ENCODE measurements at places on chromosomes 12 and 14. TPM values are rescaled to one million over a fixed set of nuclear protein-coding genes. Genes with fewer than 3 reads are reported as not detected.

- no peak for DNase-seq
Measured at GRCh38 chr12:53492188-53492587, 7.1 kb downstream of the MAP3K12 start.

- no peak for DNase-seq
Measured at GRCh38 chr12:5708371-5708770, 236.7 kb downstream of the ANO2 start.

DNA sequence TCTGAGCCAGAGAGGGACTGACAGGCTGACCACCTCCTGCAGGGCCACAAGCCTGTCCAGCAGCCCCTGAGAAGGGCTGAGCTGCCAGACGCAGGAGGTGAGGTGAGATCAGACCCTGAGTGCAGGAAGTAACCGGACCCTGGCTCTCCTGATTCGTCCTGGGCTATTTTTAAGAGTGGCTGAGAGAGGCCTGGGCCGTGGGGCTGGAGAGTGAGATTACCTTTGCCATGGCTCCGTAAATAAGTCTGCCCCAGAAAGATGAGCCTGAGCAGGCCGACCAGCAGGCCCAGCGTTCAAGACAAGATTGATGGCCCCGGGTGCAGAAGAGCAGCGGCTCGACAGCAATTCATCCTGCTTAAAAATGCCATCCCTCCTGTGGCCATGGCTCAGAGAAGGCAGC lies 54.2 kb downstream of the SPTB start:
- no peak for DNase-seq

GRCh38 chr14:72906316-72906715 lies 12.4 kb upstream of the DPF3 start:
- peak; percentile 49 for DNase-seq

GON7 gene
- 10.6 TPM for total RNA-seq

DNA sequence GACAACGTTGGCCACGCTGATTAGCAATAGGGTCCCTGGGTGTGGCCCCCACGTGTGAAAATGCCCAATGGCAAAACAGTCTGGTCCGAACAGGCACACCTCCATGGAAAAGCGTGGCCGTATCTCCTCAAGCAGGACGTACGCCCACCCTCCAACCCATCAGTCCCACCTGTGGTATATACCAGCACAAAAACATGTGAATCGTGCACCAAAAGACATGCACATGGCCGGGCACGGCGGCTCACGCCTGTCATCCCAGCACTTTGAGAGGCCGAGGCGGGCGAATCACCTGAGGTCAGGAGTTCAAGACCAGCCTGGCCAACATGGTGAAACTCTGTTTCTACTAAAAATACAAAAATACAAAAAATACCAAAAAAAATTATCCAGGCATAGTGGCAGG lies 14.9 kb upstream of the SFSWAP start:
- DNase-seq: no peak

GRCh38 chr14:68840454-68840853 lies 47.6 kb upstream of the ZFP36L1 start:
- DNase-seq: peak; percentile 50

DNA sequence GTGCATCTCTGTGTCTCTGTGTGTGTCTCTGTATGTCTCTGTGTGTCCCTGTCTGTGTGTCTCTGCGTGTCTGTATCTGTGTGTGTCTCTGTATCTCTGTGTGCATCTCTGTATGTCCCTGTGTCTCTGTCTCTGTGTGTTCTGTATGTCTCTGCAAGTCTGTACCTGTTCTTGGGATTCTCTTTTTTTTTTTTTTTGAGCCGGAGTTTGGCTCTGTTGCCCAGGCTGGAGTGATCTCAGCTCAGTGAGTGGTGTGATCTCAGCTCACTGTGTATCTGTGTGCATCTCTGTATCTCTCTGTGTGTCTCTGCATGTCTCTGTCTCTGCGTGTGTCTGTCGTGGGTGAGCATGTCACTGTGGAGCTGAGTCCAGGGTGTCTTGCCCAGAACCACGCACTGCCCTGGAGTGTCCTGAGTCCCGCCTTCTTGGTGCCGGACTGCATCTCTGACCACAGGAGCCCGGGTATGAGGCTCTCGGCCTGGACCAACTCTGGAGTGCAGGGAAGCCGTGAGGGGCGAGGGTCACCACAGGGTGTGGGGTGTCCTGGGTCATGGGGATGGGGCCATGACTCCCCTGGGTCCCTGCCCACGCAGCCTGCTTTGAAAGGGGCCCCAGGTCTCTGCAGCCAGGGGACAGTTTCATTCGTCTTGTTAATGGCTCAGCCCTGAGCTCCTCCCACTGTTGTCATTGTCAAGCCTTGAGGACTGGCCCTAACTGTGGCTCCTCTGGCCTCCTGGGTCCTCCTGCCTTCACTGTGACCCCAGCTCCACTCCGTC lies 11.8 kb downstream of the MYL2 start:
- DNase-seq: no peak

LPAR5 gene
- not detected for total RNA-seq

DNA sequence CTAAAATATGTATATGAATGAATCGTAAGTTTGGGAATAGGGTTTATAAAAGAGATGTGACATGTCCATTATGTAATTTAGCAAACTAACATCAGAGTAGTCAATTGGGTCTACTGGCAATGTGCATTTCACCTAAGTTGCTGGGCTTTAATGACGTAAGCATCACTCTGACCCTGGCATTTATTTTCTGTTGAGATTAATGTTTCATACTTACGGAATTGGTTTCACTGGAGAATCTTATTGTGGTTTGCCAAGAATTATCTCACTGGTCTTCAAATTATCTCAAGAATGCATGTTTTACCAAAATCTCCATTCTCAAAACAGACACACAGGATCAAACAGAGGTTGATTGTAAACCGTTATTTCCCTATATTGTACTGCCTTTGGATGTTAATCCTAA lies 437.1 kb downstream of the NPAS3 start:
- peak; percentile 39 for DNase-seq

- DNase-seq: no peak
Measured at GRCh38 chr12:54134850-54135249, 53.9 kb downstream of the SMUG1 start.

GRCh38 chr14:74712499-74713394 lies at the start of the genes AREL1 and FCF1:
AREL1 (minus strand) TSS chr14:74713080; CDS start chr14:74685615, 27,465 bp downstream.
FCF1 (plus strand) TSS chr14:74713144; CDS start chr14:74713198, 54 bp downstream.
- peak; percentile 92 for DNase-seq

GRCh38 chr12:73383584-73384222 lies 1111.5 kb downstream of the TRHDE start:
- no peak for DNase-seq

IL22 gene
- total RNA-seq: not detected

DNA sequence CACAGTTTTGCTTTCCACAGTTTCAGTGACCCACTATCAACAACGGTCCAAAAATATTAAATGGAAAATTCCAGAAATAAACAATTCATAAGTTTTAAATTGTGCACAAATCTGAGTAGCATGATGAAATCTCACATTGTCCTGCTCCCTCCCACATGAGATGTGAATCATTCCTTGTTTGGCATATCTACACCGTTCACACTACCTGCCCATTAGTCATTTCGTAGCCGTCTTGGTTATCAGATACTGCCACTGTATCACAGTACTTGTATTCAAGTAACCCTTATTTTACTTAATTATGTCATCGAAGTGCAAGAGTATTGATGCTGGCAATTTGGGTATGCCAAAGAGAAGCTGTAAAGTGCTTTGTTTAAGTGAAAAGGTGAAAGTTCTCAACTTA lies 145.3 kb downstream of the SLC5A8 start:
- no peak for DNase-seq

C12orf54 gene
- not detected for total RNA-seq

- no peak for DNase-seq
Measured at GRCh38 chr12:42663621-42664020, 74.1 kb upstream of the PRICKLE1 start.

GRCh38 chr14:76884853-76885276 lies 58.7 kb downstream of the LRRC74A start:
- no peak for DNase-seq

SSPN gene
- 11.6 TPM for total RNA-seq

ZC2HC1C gene
- 0.64 TPM for total RNA-seq

DNA sequence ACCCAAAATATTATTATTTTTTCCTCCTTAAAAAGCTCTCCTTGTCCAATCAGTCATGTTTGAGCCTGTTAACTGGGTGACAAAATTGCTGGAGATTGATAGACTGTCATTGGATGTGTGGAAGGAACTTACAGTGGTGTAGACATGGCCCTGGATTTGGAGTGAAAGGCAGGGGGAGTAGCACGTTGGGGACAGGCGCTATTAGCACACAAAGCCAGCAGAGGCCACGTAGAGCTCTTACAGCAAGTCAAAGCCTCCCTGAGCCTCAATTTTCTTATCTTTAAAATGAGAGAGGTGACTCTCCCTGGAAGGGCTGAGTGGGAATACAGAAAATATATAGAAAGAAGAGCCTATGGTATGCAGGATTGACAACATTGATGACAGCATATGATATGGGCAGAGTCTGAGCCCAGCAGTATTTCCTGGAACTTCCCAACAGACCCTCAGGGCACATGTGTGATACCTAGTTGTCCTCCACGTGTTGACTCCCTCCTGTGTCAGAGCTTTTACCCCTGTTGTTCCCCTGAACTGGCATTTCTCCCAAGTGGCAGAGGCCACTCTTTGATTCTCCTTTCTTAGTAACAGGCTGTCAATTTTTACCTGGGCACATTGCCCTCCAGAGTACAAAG lies 504.9 kb downstream of the VRK1 start:
- DNase-seq: no peak

GRCh38 chr12:49496417-49497360 lies 42.1 kb upstream of the KCNH3 start:
- no peak for DNase-seq

DNA sequence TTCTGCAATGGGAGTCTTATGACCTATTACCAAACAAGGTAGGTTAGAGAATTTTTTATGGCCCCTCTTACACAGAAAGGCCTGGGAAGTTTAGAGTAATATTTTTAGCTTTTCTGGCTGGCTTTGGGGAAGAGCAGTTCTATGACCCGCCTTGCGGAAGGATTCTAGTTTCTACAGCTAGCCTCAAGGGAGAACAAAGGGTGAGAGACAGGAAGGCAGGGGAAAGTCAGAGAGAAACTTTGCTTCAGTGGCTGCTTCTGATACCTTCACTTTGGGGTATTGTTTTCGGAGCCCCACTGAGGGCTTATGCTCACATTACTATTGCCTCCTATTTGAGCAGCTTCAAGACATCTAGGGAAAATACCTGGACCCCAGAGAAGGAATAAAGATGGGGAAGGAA lies 80.7 kb upstream of the NUDT4 start:
- no peak for DNase-seq

GRCh38 chr14:23057757-23058653 lies 685 bp upstream of the CDH24 start:
- DNase-seq: peak; percentile 85

CLEC6A gene
- total RNA-seq: not detected
